NCI-H1092 (cell line): ENCODE measurements at places on chromosomes 1 and 21.

- no peak for DNase-seq
These were observed 53.6 kb upstream of the LAX1 start for GRCh38 chr1:203711251-203712007.

GRCh38 chr1:52635321-52636089 is 2.5 kb downstream of the SHISAL2A start:
- DNase-seq = no peak

DNA sequence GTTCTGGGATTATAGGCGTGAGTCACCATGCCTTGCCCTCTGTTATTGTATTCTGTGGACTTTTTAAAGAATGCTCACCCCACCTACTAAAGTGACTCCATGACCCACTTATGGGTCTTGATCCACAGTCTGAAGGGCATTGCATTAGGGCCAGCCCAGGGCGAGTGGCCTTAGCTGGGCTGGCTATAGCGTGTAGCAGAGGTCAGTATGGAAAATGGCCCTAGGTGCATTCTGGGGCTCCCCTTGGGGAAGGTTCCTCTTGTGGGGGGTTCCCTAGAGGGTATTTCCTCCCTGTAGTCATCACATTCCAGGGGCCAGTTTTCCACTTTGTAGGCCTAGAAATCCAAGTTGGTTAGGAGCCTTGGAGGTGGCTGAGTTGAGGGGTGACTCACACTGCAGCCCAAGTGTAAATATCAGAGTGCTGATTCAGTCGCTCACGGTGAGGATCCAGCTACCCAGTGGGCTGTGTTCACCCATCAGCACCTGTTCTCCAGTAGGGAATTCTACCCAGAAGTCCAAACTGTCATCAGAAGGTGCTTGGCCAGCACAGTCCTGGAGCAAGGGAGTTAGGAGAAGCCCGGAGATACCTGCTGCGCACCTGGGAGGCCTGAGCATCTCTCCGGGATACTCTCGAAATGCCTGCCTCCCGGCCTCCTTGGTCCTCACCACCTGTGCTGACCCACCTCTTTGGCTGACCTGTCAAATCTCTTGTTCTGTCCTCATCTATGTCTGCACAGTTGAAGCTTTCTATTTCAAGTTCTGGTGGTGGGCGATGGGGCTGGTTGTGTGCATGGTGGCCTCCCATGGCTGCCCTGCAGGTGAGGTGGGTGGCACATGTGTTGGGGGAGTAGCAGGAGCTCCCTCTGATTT is 52.2 kb downstream of the NENF start:
- no peak for DNase-seq

DNA sequence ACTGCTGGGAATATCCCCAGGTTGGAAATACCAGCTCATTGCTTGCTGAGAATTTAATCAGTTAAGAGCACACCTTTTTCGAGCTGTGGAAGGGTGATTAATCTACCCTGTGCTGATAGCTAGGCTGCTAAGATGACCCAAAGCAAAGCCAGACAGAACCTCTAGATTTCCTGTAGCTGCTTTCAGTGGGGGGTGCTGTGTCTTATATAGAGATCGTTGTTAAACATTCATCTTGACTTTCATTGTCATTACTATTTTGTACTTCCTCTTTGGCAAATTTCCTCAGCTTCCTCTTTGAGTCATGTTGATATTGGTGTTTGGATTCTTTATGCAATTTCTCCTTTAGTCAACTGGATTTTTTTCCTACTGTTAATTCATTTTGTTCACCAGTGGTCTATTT is 155.3 kb downstream of the DISC1 start:
- no peak for DNase-seq

GRCh38 chr1:226310245-226310540 is 1.2 kb upstream of the LIN9 start:
- DNase-seq = no peak

GRCh38 chr1:24964811-24965570 is 34.9 kb upstream of the RUNX3 start:
- no peak for DNase-seq

- DNase-seq = no peak
These were observed 615.2 kb downstream of the MATN1 start for GRCh38 chr1:30108186-30108585.

GRCh38 chr1:177384461-177384860 is 213.7 kb downstream of the BRINP2 start:
- DNase-seq = no peak

GRCh38 chr1:222618880-222619596 is 1.1 kb downstream of the MIA3 start:
- DNase-seq = no peak
